ENCODE measurements at places on chromosomes 11 and 22.

GRCh38 chr22:20108757-20109230 is 7.1 kb upstream of the RANBP1 start:
- no peak for DNase-seq

DNA sequence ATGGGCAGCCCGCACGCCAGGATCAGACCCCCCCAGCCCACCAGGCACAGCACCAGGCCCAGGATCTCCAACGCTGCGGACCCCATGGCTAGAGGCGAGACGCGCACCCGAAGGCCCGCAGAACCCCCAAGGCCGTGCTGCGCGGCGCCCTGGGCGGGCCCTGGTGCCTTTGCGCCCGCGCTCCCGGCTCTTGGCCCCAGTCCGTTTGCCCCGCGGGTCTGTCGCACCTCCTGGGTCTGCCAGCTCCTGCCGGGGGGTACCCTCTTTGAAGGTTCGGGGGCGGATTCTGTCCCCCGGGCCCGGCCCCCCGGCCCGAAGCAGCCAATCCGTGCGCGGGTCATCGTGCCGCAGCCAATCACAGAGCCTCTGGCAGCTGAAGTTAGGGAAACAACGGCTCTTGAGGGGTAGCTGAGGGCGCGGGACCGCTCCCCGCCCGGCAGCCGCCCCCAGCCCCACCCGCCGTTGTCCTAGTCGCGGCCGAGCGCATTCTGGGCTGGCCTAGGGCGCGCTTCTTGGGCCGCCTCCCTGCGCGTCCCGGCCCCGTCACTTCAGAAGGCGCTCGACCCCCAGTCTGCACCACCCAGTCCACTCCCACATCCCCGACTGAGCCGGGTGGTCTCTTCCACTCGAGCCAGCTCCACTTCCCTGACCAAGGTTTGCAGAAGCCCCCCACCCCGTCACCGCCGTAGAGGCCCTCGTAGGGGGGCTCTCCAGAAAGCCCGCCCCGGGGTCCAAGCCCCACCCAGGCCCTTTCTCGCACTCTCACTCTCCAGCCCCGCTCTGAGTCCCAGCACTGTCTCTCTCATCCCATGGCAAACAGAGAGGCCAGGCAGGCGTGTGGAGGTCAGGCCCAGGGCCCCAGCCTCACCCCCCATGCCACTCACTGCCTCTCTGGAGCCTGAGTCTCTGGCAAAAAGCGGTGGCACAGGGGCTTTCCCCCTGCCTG is at the start of gene CLDN5:
TSS of gene CLDN5 (minus strand) at position 241 of the 946 bp plus-strand sequence. CDS start at position 86, 155 bp downstream.
- no peak for DNase-seq

- peak; percentile 73 for DNase-seq
Measured at GRCh38 chr11:35144136-35144741, 5.3 kb downstream of the CD44 start.

DNA sequence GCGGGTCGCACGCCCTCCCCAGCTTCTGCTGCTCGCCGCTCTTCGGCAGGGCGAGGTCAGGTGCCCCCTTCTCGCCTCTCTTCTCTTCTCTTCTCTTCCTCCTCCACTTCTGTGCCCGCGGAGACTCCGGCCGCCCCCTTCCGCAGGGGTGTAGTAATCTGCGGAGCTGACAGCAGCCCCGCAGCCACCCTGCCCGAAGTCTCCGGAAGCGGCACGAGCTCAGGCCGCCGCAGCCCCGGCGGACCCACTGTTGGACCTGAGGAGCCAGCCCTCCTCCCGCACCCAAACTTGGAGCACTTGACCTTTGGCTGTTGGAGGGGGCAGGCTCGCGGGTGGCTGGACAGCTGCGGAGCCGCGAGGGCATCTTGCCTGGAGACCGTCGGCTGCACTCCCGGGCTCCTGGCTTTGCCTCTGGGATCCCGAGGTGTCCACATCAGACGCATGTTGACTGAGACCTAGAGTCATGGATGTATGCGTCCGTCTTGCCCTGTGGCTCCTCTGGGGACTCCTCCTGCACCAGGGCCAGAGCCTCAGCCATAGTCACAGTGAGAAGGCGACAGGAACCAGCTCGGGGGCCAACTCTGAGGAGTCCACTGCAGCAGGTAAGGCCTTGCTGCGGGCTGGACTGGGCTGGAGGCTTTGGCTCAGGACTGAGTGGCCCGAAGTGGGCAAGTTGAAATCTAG is 486 bp downstream of the STIM1 start:
- DNase-seq = peak; percentile 23

GRCh38 chr22:47153854-47154525 is 391.5 kb downstream of the TBC1D22A start:
- DNase-seq = peak; percentile 24

GRCh38 chr11:45259592-45259991 is 26.5 kb downstream of the SYT13 start:
- no peak for DNase-seq

DNA sequence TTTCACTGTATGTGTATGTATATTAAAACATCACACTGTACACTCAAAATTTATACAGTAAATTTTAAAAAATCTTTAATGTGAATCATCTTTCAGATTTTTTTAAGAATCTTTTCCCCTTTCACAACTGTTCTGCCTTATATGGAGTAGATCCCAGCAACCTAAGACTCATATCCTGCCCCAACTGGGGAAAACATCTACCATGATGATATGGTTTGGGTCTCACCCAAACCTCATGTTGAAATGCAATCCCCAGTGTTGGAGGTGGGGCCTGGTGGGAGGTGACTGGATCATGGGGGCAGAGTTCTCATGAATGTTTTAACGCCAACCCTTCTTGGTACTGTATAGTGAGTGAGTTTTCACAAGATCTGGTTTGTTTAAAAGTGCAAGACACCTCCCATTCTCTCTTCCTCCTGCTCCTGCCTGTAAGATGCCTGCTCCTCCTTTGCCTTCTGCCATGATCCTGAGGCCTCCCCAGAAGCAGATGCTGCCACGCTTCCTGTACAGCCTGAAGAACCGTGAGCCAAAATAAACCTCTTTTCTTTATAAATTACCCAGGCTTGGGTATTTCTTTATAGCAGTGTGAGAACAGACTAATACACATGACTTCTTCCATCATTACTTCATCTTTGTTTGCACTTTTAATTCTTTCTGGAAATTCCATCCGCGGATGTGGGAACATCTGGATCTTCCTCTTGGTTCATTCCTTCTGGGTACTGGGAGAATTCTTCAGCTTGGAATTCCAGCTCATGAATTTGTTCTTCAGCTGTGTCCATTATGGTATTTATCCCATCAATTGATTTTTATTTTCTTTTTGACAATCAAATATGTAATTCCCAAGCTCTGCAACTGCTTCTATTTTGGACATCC is 36.9 kb downstream of the LINC01488 start:
- DNase-seq = no peak

DNA sequence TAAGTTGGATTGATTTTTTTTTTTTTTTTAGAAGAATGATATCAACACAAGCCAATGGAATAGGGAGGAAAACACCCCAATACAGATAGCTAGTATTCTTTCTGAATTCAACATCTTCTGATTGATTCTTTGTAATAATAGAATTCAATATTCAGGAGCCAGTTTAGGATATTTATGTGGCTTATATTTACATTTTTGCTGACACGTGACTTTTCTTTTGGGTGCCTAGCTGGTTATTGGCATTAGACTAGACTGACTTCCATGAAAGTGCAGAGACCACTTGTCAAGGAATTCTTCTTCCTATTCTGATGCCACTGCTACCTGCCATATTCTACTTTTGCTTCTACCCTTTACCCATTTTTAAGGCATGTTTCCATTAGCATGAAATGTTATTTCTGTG is 16.4 kb downstream of the TRIM44 start:
- DNase-seq = no peak

DNA sequence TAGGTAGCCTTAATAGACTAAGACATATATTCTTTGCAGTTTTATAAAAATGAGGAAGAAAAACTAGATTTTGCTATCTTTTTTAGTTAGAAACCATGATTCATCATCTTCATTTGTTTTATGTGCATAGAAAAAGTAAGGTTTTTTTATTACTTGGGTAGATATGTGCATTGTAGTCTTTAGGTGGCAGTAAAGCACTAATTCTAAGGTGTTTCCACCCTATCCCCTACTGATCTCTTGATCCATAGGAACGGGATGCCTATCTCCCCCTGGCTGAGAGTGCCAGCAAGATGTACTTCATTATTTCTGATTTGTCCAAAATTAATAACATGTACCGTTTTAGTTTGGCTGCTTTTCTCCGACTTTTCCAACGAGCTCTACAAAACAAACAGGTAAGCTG is 148.1 kb downstream of the DYNC2H1 start:
- peak; percentile 30 for DNase-seq

- DNase-seq = no peak
Measured at GRCh38 chr11:15509082-15509481, 394.4 kb downstream of the INSC start.

DNA sequence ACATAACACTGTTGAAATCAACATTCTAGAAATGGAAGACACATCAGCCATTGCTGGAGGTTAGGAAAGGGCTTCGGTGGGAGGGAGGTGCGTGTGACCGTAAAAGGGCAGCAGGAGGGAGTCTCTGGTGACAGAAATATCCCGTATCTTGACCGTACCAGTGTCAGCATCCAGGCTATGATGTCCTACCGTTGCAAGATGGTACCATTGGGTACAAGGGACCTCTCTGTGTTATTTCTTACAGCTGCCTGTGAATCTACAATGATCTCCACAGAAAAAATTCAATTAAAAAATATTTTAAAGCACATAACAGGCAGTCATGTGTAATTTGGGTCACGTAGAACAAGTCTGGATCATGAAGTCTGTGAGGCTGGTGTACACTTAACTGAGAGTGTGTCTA is 27.4 kb upstream of the SEPTIN5 start:
- DNase-seq = no peak

DNA sequence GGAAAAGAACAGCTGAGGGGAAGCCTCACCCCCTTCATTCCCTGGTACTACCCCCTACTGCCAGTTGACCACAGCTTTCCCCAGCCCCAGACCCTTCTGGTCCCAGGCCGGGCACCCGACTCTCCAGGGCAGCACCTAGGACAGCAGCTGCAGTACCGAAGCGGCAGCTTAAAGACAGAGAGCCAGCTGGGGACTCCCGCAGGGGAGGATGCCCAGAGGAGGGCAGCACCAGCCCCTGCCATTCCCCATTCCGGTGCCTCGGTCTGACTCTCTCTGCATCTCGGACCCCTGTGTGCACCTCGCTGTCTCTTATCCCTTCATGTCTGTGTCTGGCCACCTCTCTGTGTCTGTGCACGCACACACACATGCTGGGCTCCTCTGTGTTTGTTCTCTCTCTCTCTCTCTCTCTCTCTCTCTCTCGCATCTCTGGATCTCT is 9.4 kb downstream of the IGSF9B start:
- peak; percentile 51 for DNase-seq

GRCh38 chr11:68199295-68199987 is 13.7 kb downstream of the KMT5B start:
- no peak for DNase-seq

DNA sequence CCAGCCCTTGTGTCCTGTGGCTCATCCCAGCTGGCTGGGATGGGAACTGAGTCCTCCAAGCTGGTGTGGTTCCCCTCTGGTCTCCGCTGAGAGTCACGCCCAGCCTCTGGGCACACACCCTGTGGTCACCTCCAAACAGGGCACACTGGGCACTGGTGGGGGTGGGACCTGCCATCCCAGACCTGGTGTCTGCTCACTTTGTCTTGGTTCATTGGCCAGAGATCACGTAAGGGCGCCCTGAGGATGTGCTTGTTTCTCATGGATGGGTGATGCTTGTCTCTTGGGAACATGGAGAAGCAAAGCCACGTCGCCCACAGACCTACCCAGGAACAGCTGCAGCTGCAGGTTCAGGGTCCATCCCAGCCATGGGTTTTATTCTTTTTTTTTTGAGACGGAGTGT is 43.1 kb downstream of the LRP5 start:
- DNase-seq = no peak

GRCh38 chr11:133906746-133907145 is 50.0 kb downstream of the IGSF9B start:
- no peak for DNase-seq

- peak; percentile 77 for DNase-seq
Measured at GRCh38 chr11:68828155-68828931, 13.4 kb downstream of the CPT1A start.

DNA sequence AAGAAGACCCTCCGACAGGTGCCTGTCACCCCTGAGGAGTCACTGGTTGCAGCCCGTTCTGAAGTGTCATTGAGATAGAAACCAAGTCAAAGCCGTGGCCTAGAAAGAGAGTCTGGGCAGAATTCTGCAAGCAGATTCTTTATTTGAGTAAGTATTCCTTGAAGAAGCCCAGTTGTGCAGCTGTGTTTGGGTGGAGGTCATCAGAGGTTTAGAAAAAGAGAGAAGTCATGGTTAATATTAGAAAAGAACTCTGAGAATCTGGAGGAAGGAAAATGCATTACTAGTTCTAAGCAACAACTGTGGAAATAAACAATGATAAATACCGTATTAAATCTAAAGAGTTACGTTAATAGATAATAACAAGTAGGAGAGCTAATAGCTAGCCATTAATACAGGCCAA is 118.8 kb upstream of the KIRREL3 start:
- no peak for DNase-seq

GRCh38 chr11:59857439-59858434 is 8.6 kb downstream of the TCN1 start:
- DNase-seq = peak; percentile 2

DNA sequence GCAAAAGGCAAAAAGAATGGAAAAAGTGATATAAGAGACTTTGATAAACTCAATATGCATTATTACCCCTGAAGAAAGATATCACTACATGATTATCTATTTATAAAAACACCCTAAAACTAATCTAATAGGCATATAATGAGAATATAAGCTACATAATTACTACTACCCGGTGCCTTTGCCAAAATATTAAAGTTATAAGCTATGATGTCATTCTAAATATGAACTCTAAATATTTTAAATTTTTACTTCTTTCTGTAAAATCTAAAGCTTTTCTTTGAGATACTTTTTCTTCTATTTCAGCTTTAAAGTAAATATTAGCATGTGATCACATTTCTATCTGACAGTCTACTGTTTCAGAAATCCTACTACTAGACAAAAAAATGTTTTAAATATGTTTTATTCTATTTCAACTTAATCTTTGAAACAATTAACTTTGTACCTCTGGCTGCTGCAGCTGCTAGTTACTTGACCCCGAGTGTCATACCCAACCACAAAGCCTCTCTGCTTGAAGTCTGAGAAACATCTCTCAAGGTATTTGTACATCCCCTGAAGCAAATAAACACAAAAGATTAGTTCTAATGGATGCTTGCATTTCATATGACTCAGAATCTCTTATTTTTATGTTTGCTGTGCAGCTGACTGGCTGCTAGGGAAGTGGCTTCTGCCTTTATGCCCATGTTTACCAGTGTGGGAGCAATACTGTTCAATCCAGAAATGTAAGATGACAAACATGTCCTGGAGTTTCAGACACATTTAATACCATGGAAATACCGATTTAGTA is 26.8 kb downstream of the PGM2L1 start:
- DNase-seq = no peak

GRCh38 chr22:37517826-37518450 is 1.3 kb downstream of the CARD10 start:
- no peak for DNase-seq

Measured in Kasumi-1 (cell line).